ENCODE measurements at places on chromosomes 4 and X.

GRCh38 chrX:23066588-23067281 lies 67.0 kb downstream of the DDX53 start:
- DNase-seq = no peak
- no peak overlapping the region for H3K4me3 ChIP-seq
- H3K36me3 ChIP-seq = no peaks in the 10 kb centered on the region
- H3K27ac ChIP-seq = no peak overlapping the region

DNA sequence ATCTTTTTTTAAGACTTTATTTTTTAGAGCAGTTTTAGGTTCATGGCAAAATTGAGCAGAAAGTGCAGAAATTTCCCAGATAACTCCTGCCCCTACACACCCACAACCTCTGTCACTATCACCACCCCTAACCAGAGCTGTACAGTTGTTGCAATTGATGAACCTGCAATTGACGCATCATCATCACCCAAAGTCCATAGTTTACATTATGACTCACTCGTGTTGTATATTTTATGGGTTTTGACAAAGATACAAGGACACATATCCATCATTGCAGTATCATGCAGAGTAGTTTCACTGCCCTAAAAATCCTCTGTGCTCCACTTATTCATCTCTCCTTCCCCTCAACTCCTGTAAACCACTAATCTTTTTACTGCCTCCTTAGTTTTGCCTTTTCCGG lies 34.5 kb upstream of the WAS start:
- no peaks in the 10 kb centered on the region for H3K4me1 ChIP-seq
- no peak for DNase-seq
- no peaks in the 10 kb centered on the region for H3K36me3 ChIP-seq
- no peak overlapping the region for H3K4me3 ChIP-seq
- no peaks in the 10 kb centered on the region for H3K27me3 ChIP-seq
- H3K27ac ChIP-seq = no peak overlapping the region

GRCh38 chrX:139563251-139563650 lies 32.7 kb downstream of the F9 start:
- H3K4me3 ChIP-seq = no peak overlapping the region
- H3K36me3 ChIP-seq = no peaks in the 10 kb centered on the region
- H3K27ac ChIP-seq = no peak overlapping the region
- DNase-seq = no peak

DNA sequence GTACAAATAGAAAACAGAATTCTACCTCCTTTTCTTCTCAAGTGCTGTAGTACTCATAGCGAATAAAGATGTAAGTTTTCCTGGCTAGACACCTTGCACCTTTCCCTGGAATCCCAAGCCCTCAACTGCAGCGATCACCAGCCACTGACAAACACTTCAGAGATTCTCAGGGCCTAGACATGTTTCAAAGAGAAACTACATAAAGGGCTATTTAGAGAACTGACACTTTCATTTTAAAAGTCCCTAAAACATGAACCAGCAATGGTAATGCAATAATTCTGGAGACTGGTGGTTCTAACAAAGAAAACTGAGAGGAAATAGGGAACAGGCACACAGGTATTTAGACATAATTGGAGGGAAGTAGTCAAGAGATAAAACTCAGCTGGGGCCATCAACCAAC lies 35.7 kb downstream of the FANCB start:
- no peak for DNase-seq
- H3K27me3 ChIP-seq = no peaks in the 10 kb centered on the region
- H3K27ac ChIP-seq = no peak overlapping the region
- peaks cover 29% of the 10 kb centered on the region for H3K36me3 ChIP-seq

DNA sequence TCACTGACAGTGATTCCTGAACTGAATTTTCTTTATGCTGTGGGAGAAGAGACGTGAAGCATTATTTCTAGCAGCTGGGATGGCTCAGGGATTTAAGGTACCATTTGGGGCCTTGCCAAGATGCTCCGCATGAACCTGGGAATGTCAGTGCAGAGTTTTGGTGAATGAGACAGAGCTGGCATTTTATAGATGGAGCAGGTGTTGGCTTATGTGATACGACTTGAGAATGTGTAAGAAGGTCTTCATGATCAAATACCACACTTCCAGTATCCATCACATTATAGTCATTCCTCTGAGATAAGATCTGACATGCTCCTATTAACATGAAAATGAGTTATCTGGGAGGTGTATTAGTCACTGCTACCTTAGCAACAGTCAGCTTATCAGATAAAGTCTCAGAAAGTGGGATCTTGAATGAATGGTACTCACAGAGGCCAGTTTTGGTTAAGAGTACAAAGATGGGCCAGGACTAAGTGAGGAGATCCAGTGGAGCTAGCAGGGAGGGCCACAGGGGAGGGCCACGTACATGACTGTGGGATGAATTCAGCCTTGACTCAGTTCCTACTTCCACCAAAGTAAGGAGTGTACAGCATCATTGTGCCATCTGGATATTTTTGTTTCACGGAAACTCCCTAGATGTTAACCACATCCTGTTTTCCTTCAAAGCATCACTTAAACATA lies 116.7 kb downstream of the SPCS3 start:
- no peak overlapping the region for H3K27ac ChIP-seq
- H3K36me3 ChIP-seq = no peaks in the 10 kb centered on the region
- H3K4me1 ChIP-seq = peaks cover 10% of the 10 kb centered on the region
- H3K4me3 ChIP-seq = no peak overlapping the region
- DNase-seq = no peak

- H3K4me3 ChIP-seq = no peak overlapping the region
- no peak for DNase-seq
- no peaks in the 10 kb centered on the region for H3K4me1 ChIP-seq
- no peaks in the 10 kb centered on the region for H3K27me3 ChIP-seq
- H3K27ac ChIP-seq = no peak overlapping the region
These were observed 430.5 kb upstream of the PABPC4L start for GRCh38 chr4:134632056-134632455.

- no peak for DNase-seq
- H3K4me1 ChIP-seq = no peaks in the 10 kb centered on the region
- H3K4me3 ChIP-seq = no peak overlapping the region
- no peaks in the 10 kb centered on the region for H3K36me3 ChIP-seq
- no peak overlapping the region for H3K27ac ChIP-seq
- no peaks in the 10 kb centered on the region for H3K27me3 ChIP-seq
These were observed 195.4 kb upstream of the PGRMC2 start for GRCh38 chr4:128483041-128483440.

GRCh38 chr4:142345924-142346323 lies 500.2 kb downstream of the INPP4B start:
- no peaks in the 10 kb centered on the region for H3K4me1 ChIP-seq
- no peaks in the 10 kb centered on the region for H3K27me3 ChIP-seq
- no peak overlapping the region for H3K27ac ChIP-seq
- no peak for DNase-seq

DNA sequence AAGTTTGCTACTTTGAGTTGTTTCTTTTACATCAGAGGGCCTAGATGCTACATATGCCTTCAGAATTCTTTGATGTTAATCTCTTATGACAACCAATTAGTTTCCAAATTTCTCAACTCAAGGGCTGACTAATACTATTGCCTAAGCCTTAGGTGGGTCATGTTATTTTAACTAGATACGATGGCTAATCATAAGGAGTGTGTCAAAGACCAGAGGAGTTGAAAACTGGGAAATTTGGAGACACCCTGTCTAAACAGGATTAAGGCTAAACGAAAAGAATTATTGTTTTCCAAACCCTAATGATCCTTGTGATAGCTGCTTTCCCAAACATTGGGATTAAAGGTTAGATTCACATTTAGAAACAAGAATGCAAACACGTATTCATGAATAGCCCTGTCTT lies 228.5 kb downstream of the PCDH7 start:
- no peak overlapping the region for H3K4me3 ChIP-seq
- H3K4me1 ChIP-seq = no peaks in the 10 kb centered on the region
- no peaks in the 10 kb centered on the region for H3K36me3 ChIP-seq
- no peaks in the 10 kb centered on the region for H3K27me3 ChIP-seq
- no peak for DNase-seq
- H3K27ac ChIP-seq = no peak overlapping the region

DNA sequence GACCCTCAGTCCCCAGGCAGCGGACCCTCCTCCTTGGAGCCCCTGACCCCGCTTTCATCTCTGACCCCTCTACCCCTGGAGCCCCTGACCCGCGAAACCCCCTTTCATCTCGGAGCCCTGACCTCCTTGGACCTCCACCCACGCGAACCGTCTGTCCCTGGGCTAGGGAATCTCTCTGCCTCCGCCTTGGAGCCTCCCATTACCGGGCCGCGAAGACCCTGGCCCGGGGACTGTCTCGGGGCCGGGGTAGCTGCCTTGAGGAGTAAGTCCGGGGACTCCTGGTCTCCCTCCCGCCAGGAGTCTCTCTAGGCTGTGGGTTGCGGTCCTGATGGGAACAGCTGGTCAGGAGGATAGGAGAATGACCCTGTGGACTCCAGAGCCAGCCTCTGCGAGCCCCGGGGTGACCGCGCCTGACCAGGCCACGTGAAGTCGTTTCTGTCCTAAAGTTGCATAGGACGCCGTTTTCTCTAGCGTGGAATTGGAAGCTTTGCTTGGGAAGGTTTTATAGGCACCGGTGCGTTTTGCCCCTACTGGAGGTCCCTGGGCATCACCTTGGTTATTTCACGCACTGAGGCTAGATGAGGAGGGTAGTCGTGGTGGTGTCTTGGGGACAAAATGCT lies 824 bp downstream of the TBC1D14 start:
- H3K4me3 ChIP-seq = peak overlapping the region; percentile 57
- peak; percentile 32 for DNase-seq
- peaks cover 25% of the 10 kb centered on the region for H3K4me1 ChIP-seq
- H3K27ac ChIP-seq = peak overlapping the region; percentile 63
- H3K36me3 ChIP-seq = no peaks in the 10 kb centered on the region
- H3K27me3 ChIP-seq = no peaks in the 10 kb centered on the region

DNA sequence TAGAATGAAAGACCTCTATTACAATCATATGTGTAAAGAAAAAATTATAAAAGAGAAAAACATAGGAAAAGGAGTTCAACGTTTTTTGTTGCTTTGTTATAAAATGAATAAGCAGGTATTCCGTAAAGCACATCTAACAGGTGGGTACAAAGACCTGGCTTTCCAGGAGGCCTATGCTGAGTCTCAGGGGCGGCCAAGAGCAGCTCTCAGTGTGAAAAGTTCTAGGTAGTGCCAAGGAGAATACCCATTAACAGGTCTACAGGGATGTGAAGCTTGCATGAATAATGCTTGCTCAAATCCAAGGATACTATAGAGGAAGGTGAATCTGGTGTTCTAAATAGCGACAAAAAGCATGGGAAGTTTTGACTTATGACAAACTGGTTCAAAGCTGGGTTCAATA lies 944.4 kb downstream of the PDHA2 start:
- no peak overlapping the region for H3K4me3 ChIP-seq
- H3K36me3 ChIP-seq = no peaks in the 10 kb centered on the region
- H3K4me1 ChIP-seq = peaks cover 8% of the 10 kb centered on the region
- DNase-seq = no peak

GRCh38 chrX:72115380-72115779 lies 16.3 kb downstream of the RTL5 start:
- no peaks in the 10 kb centered on the region for H3K36me3 ChIP-seq
- H3K4me1 ChIP-seq = no peaks in the 10 kb centered on the region
- H3K4me3 ChIP-seq = no peak overlapping the region
- no peak overlapping the region for H3K27ac ChIP-seq
- DNase-seq = no peak
- peaks cover 4% of the 10 kb centered on the region for H3K27me3 ChIP-seq

GRCh38 chr4:16909281-16909680 lies 10.8 kb upstream of the LDB2 start:
- no peaks in the 10 kb centered on the region for H3K4me1 ChIP-seq
- H3K36me3 ChIP-seq = no peaks in the 10 kb centered on the region
- H3K27me3 ChIP-seq = no peaks in the 10 kb centered on the region

Measured in DND-41 (cell line).